ENCODE measurements at places on chromosomes 12 and 14. TPM values are rescaled to one million over a fixed set of nuclear protein-coding genes. Genes with fewer than 3 reads are reported as not detected.

GRCh38 chr14:20116748-20117147, 6.2 kb downstream of the OR4K17 start:
- H3K4me3 ChIP-seq: no peak overlapping the region
- no peaks in the 10 kb centered on the region for H3K36me3 ChIP-seq
- DNase-seq: no peak
- no peak overlapping the region for H3K27ac ChIP-seq

GRCh38 chr14:103862393-103862782, 15.0 kb upstream of the PPP1R13B start:
- H3K4me1 ChIP-seq: peaks cover 5% of the 10 kb centered on the region
- H3K4me3 ChIP-seq: no peak overlapping the region
- H3K27me3 ChIP-seq: no peaks in the 10 kb centered on the region
- H3K27ac ChIP-seq: no peak overlapping the region
- no peaks in the 10 kb centered on the region for H3K36me3 ChIP-seq

GRCh38 chr12:80946591-80946990, 8.9 kb upstream of the LIN7A start:
- no peaks in the 10 kb centered on the region for H3K36me3 ChIP-seq
- no peaks in the 10 kb centered on the region for H3K4me1 ChIP-seq
- H3K27ac ChIP-seq: no peak overlapping the region
- no peak for DNase-seq
- peaks cover 28% of the 10 kb centered on the region for H3K27me3 ChIP-seq

- DNase-seq: no peak
- no peaks in the 10 kb centered on the region for H3K36me3 ChIP-seq
These were observed 8.1 kb downstream of the CARMIL3 start for GRCh38 chr14:24059841-24060388.

- no peaks in the 10 kb centered on the region for H3K27me3 ChIP-seq
- H3K36me3 ChIP-seq: peaks cover 12% of the 10 kb centered on the region
These were observed 4.4 kb downstream of the XRCC3 start for GRCh38 chr14:103710771-103711377.

DNA sequence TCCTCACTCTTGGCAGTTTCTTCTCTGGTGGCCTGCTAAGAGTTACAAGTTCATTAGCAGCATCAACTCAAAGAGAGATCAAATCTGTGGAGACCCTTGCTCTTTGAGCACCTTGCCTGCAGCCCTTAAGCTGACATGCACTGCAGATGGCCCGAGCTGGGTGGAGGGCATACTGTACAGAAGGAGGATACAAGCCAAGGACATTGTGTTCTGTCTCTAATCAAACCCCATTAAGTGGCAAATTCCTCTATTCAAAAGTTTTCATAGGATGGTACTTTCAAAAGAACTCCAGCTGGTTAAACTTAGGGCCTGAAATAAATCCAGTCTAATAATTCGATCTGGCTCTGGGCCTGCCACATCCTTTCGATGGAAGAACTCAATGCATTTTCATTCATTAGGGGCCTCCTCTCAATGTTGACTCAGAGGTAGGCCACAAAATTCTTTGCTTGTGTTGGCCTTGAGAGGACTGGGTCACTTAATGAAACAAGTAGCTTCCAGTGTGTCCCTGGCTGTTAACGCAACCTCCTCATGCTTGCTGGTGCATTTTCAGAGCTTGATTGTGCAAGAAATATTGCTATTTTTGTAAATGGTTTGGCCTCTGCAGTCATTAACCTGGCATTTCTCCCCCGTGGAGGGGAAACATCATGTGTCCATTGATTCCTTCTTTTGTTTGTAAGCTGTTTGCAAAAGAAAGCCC, 318.2 kb downstream of the NUAK1 start:
- peak; percentile 55 for DNase-seq
- no peaks in the 10 kb centered on the region for H3K36me3 ChIP-seq
- H3K4me1 ChIP-seq: peaks cover 28% of the 10 kb centered on the region
- H3K4me3 ChIP-seq: no peak overlapping the region
- H3K27me3 ChIP-seq: no peaks in the 10 kb centered on the region

- no peaks in the 10 kb centered on the region for H3K27me3 ChIP-seq
- H3K4me1 ChIP-seq: peaks cover 17% of the 10 kb centered on the region
- peaks cover 17% of the 10 kb centered on the region for H3K36me3 ChIP-seq
- no peak overlapping the region for H3K4me3 ChIP-seq
These were observed 618 bp downstream of the RBP5 start for GRCh38 chr12:7127916-7128626.

The SCN8A gene
- 2.1 TPM for total RNA-seq

DNA sequence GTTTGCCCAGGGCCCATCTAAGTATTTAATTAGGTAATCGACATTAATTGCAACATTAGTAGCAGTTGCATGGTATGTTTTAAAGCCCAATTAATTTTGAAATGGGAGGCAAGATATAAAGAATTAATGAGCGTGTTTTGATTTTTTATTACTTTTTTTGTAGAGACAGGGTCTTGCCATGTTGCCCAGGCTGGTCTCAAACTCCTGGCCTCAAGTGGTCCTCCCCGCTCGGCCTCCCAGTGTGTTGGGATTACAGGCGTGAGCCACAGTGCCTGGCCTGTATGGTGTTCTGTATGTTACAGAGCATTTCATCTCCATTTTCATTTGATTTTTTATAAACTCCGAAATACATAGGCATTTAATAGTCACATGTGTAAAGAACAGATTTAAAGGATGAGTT, 856 bp downstream of the GOLGA5 start:
- peak overlapping the region; percentile 76 for H3K4me3 ChIP-seq
- peak overlapping the region; percentile 84 for H3K27ac ChIP-seq
- H3K36me3 ChIP-seq: peaks cover 28% of the 10 kb centered on the region
- no peak for DNase-seq

The KLRF1 gene
- not detected for total RNA-seq

DNA sequence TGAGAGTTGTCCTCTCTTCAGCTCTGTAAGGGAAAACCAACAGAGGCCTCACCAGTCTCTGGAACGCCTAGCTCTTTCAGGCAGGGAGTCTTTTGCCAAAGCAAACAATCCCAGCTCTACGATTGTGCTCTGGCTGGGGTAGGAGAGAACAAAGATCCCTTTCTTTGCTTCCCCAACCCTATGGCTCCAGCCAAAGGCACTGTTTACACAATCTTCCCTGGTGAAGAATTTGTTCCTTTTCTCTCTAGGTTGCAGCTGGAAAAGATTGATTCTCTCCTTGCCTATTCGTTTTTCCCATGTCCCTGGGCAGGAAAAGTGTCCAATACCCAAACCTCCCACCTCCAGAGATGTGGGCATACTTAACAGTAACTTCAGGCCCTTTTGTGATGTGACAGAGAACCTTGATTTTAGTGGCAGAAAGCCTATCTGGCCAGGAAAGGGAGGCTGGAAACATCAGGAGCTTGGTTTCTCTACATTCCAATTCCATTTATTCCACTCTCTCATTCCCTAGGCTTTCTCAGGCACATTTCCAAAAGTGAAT, 16.8 kb downstream of the ATP5MC2 start:
- no peaks in the 10 kb centered on the region for H3K27me3 ChIP-seq
- peak overlapping the region; percentile 82 for H3K27ac ChIP-seq
- H3K4me3 ChIP-seq: no peak overlapping the region
- peaks cover 16% of the 10 kb centered on the region for H3K4me1 ChIP-seq

GRCh38 chr12:22160396-22161003, 114.5 kb downstream of the CMAS start:
- no peak for DNase-seq
- H3K27me3 ChIP-seq: no peaks in the 10 kb centered on the region
- no peaks in the 10 kb centered on the region for H3K4me1 ChIP-seq
- no peaks in the 10 kb centered on the region for H3K36me3 ChIP-seq

The ST8SIA1 gene
- total RNA-seq: 4.7 TPM

GRCh38 chr12:115323223-115323905, 639.4 kb upstream of the TBX3 start:
- peaks cover 24% of the 10 kb centered on the region for H3K4me1 ChIP-seq
- DNase-seq: peak; percentile 61
- no peak overlapping the region for H3K4me3 ChIP-seq
- H3K36me3 ChIP-seq: no peaks in the 10 kb centered on the region
- peak overlapping the region; percentile 46 for H3K27ac ChIP-seq

The RNASE2 gene
- not detected for total RNA-seq

GRCh38 chr12:16636435-16637055, 30.6 kb upstream of the LMO3 start:
- no peaks in the 10 kb centered on the region for H3K27me3 ChIP-seq
- H3K4me3 ChIP-seq: no peak overlapping the region
- H3K27ac ChIP-seq: no peak overlapping the region
- H3K36me3 ChIP-seq: no peaks in the 10 kb centered on the region
- H3K4me1 ChIP-seq: peaks cover under 1% of the 10 kb centered on the region
